WTC11 (cell line): ENCODE measurements at places on chromosomes 11 and 22. TPM values are rescaled to one million over a fixed set of nuclear protein-coding genes. Genes with fewer than 3 reads are reported as not detected.

GRCh38 chr22:26724414-26724813 is 67.0 kb downstream of the MIAT start:
- DNase-seq: no peak

GRCh38 chr22:30667107-30667493 is 575 bp downstream of the DUSP18 start:
- no peak for DNase-seq

Gene OOSP4A
- total RNA-seq: not detected in 3 replicates

DNA sequence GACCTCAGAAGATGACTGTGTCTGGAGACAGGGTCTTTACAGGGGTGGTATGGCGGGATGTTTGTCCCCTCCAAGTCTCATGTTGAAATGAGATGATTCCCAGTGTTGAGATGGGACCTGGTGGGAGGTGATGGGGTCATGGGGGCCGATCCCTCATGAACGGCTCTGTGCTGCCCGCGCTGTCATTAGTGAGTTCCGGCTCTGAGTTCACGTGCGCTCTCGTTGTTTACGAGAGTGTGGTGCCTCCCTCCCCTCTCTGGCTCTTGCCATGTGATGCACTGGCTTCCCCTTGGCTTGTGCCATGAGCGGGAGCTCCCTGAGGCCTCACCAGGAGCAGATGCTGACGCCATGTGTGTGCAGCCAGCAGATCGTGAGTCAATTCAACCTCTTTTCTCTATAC is 830.8 kb downstream of the TBC1D22A start:
- no peak for DNase-seq

GRCh38 chr11:11981840-11982239 is 26.6 kb downstream of the DKK3 start:
- no peak for DNase-seq

DNA sequence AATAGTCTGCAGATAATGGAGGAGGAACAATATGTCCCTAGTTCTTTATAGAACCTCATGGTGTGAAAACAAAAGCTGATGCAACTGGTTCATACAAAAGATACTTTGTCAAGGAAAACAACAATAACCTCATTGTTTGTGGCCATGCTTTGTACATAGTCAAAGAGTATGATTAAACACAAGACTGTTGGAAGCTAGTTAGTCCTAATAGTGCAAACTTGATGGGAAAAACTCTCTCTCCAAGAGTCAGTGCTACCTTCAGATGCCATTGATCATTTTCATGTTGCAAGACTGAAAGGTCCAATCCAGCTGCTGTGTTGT is 20.1 kb upstream of the PLAAT2 start:
- no peak for DNase-seq

- no peak for DNase-seq
These were observed 8.3 kb downstream of the TP53AIP1 start for GRCh38 chr11:128934351-128934750.

Gene PHOX2A
- 1.3 to 1.6 TPM (median 1.3 TPM) in 3 replicates for total RNA-seq

Gene ZP1
- not detected in 3 replicates for total RNA-seq

Gene ARHGAP20
- 0.07 to 0.15 TPM (median 0.07 TPM) in 3 replicates for total RNA-seq

DNA sequence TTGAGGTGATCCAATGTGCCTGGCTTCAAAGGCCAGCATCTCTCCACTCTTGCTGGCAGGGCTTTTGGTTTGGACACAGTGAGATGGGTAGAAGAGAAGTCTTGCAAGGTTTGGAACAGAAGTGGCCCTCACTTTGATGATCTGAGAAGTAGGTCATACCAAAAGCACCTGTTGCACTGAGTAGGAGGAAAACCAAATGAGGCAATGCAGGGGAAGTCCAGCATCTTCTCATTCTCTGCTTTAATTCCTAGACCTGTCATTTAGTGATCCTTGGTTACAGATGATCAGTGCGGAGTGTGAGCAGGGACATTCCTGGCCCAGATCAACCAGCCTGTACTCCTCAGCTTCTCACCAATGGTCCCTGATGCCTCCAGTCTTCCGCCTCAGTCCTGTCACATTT is 990.5 kb downstream of the OPCML start:
- no peak for DNase-seq

- no peak for DNase-seq
These were observed 114.4 kb upstream of the API5 start for GRCh38 chr11:43197379-43197778.

GRCh38 chr11:31957674-31958073 is 133.2 kb upstream of the RCN1 start:
- no peak for DNase-seq

GRCh38 chr22:32261306-32261705 is 6.2 kb upstream of the SLC5A4 start:
- no peak for DNase-seq

Gene MPEG1
- 0.05 to 0.09 TPM in 2 of 3 replicates, not detected in the other for total RNA-seq

GRCh38 chr11:105486929-105487328 is 122.9 kb upstream of the GRIA4 start:
- DNase-seq: no peak

Gene SUSD2
- 0.85 to 1.1 TPM (median 0.94 TPM) in 3 replicates for total RNA-seq

Gene BEST1
- total RNA-seq: 0.17 to 0.32 TPM (median 0.21 TPM) in 3 replicates

DNA sequence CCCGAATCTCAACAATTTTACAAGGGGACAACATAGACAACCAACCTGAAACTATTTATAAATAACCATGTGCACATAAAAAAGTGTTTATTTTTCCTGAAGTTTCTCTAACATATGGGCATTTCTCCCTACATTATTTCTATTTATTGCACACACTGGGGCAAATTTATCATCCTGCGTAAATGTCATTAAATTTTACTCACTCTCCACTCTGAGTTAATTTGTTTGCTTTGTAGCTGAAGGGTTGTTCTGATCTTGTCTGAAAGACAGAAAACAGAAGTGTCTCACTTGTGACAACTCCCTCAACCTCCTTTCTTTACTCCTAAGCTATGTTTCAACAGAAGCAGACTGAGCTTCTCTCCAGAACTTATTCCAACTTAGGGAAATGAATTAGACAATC is 194.2 kb downstream of the HIPK3 start:
- DNase-seq: no peak

Gene LGALS12
- 1.1 to 1.4 TPM (median 1.4 TPM) in 3 replicates for total RNA-seq

DNA sequence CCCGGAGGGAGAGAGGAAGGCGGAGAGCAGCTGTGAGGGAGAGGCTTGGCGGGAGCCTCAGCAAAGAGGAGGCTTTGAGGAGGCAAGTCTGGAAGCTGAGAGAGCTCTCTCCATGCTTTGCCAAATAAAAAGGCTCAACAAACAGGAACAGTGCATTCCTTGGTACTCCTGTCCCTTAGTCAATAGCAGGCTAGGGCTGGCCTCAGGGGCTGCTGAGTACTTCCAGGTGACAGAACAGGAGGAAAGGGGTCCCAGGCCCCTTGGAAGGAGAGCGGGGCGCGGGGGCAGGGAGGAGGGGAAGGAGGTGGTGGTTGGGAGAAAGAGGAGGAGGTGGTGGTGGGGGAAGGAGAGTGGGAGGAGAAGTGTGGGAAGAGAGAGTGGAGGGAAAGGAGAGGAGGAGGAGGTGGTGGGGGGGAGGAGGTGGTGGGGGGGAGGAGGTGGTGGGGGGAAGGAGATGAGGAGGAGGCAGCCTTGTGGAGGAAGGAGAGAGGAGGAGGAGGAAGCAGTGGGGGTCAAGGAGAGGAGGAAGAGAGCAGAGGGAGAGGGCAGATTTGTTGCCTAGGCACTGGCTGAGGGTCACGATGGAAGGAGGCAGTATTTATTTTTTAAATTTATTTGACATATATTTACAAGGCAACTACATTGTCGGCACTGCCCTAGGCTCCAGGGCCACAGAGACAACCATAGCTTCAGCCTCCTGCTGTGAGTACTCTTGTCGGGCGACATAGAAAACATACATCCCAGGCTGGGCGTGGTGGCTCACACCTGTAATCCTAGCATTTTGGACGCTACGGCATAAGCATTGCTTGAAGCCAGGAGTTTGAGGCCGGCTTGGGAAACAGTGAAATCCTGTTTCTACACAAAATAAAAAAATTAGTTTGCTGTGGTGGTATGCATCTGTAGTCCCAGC is 74.2 kb upstream of the ZBED5 start:
- DNase-seq: peak; percentile 49

Gene TYR
- not detected in 3 replicates for total RNA-seq

DNA sequence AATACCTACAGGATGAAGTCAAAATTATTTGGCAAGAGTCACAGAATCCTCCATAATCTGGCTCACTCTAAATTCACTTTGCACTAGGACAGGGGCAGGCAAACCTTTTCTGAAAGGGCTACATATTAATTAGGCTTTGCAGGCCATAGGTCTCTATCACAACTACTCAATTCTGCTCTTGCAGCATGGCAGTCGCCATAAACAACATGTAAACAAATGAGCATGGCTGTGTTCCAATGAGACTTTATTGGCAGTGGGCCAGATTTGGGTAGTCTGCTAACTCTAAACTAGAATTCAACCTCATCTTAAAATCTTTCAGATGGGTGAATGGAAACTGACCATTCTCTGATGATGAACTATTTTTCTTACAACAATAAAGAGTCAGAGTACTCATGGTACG is 5.8 kb downstream of the THRSP start:
- no peak for DNase-seq

DNA sequence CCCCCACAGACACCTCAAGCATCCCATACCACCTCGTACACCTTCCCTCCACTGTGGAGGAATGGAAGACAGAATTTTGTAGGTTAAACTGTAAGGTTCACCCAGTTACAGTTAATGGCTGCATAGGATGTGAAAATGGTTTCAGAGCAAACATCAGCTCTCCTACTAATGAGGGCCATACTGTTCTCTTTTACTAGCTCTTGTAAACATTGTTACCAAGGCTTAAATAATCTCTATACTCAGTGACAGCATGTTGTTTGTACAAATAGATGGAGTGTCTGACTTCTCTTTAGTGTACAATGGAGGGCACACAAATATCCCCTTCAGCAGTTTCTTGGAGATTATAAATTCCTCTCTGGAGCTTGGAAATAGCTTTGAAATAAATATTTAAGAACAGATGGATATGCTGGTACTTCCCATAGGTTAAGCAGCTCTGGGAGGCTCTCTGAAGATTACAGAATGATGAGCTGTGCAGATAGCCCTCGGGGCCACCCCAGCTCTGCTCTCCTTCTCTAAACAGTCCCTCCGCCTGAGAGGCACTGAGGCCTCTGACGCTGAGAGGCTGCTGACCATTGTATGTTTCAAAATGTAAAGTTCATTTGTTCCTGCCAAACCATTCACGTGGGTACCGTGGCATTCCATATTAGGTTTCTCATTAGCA is 25.7 kb downstream of the TTC12 start:
- no peak for DNase-seq

Gene BIRC2
- total RNA-seq: 22.3 to 24.3 TPM (median 23.3 TPM) in 3 replicates
